SK-N-MC (cell line): ENCODE measurements at places on chromosomes 1 and 21.

DNA sequence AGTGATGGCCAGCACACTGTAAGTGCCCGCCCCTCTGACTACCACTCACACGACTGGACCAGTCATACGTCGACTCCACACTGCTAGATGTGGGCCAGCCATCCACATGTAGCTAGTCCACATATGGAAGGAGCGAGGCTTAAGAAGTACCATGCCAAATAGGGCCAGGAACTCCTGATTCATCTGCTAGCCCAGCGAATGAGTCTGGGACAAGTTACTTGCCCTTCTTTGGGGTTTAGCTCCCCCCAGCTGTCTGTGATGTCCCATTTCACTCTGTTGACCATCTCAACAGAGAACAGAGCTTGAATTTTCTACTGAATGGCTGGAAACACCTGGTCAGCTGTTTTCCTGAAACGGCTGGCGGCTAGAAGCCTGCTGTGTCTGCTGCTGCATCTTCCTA is 5.8 kb downstream of the CSRP1 start:
- no peak for DNase-seq

DNA sequence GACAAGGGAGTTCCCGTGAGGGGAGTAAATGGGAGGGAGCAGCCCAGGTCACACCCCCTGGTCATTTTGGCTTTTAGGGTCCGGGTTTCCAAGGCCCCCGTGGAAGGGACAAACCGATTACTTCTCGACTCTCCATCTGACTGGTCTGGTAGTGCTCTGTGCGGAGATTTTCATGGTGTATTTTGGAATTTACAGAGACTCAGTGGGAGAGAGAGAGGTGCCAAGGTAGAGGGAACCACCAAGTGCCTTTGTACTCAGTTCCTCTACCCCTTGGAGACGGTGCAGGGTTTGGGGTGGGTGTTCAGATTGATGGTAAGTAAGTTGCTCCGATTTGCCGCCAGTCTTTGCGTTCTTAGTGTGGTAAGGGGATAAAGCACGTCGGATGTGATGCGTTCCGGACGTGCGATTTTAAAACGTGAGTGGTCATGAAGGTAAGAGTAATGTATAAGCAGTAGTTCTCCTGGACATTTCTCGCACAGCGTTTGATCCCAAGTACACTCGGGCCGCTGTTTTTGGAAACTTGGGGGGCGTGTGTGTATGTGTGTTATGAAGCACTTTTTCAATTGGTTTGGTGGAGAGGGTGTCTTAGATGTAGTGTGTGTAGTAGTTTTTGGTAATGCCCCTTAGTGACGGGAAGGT is 682 bp downstream of the SUCO start:
- DNase-seq: no peak

- no peak for DNase-seq
Observed at GRCh38 chr21:45893740-45894449, 87.7 kb upstream of the COL6A1 start.

- DNase-seq: no peak
Observed at GRCh38 chr1:72064196-72065075, 217.9 kb downstream of the NEGR1 start.

GRCh38 chr1:245797592-245798348 is 643.0 kb downstream of the KIF26B start:
- no peak for DNase-seq

GRCh38 chr1:8423269-8423691 is 105.4 kb downstream of the SLC45A1 start:
- no peak for DNase-seq

GRCh38 chr1:97567000-97567749 is 353.7 kb downstream of the DPYD start:
- no peak for DNase-seq

GRCh38 chr1:212759683-212760082 is 31.9 kb downstream of the NSL1 start:
- DNase-seq: no peak

DNA sequence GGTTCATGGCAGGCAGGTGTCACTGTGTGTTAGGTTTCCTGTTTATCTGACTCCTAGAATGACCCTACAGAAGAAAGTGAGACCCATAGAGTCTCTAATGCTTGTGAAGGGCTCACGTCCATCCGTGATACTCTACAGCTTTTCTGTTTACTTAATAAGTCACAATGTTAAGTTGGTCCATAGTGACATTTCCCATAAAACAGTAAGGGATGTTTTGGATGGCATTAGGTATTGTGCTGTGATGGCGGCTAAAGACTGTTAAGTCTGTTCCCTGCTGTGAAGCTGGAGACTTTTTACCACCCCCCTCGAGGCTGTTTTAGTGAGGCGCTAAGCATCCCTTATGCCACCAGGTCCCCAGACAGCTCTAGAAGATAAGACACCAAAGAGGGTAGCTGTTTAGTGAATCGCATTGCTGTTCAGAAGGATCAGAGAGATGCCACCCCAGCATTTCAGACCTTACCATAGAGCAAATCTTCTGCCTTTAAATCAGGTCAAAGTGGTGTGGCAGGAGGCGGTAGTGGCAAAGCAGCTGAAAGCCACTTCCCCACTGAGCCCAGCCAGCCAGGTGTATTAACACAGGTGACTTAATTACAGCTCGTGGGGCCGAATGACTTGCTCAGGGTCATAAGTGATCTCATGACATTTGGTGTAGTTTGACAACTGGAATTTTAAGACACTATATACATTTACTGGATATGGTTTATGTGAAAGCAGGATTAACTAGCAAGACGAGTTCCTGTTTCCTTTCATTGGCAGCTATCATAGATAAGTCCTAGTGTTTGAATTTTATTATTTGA is 25.0 kb downstream of the SLC37A1 start:
- no peak for DNase-seq

DNA sequence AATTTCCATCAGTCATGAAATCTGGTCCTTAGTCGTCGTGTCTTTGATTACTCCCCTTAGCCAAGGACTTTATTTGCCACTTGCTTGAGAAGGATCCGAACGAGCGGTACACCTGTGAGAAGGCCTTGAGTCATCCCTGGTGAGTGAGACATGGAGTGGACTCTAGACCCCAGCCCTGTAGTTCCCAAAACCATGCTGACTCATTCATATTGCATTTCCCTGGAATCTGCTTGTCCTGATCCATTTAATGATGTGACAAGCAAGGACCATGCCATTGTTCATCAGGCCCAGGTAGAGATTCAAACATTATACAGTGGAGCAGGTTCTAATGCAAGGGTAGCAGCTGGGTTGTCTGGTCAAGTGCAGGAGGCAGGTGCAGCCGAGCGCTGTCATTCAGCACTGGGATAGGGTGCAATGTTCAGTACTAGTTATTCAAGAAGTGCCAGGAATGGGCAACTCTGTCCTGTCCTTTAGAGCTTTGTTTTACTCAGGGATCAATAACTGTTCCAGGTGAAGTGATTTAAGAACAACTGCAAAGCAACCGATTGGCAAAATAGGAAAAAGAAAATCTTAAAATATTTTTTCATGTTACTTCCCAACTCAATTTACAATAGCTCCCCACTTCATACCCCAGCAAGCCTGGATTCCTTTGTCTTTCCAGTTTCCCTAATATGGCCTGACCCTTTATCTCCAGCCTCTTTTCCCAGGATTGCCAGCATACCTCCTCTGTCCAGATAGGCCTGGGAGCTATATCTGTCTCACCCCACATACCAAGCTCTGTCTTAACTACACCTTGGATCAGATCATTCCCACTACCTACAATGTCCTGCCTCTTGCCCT is 26.5 kb downstream of the CAMK1G start:
- no peak for DNase-seq

DNA sequence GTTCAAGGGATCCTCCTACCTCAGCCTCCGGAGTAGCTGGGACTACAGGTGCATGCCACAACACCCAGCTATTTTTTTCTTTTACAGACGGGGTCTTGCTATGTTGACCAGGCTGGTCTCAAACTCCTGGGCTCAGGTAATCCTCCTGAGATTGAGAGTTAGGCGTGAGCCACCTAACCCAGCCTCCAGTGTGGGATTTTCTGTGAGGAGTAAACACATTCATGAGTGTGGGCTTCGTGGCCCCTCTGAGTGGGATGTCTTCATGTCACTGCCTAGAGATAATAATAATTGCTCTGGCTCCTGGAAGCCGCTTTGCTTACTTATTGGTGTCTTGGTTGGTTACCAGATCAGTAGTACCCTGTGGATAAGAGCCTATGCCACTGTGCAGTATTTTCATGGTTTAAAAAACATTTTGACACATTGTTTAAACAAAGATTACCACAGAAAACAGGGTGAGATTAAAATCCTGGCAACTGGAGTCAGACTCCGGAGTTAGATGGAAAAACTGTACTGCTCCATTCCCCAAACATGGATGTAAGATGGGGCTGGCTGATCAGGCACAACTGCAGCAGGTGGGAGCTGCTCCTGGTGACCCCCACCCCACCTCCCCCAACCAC is 159.1 kb upstream of the RAB4A start:
- no peak for DNase-seq
